LHCN-M2 (cell line): ENCODE measurements at places on chromosomes 12 and 14. TPM values are rescaled to one million over a fixed set of nuclear protein-coding genes. Genes with fewer than 3 reads are reported as not detected.

- DNase-seq, result peak; percentile 18
Observed at GRCh38 chr12:105820429-105821125, 318.2 kb downstream of the NUAK1 start.

DNA sequence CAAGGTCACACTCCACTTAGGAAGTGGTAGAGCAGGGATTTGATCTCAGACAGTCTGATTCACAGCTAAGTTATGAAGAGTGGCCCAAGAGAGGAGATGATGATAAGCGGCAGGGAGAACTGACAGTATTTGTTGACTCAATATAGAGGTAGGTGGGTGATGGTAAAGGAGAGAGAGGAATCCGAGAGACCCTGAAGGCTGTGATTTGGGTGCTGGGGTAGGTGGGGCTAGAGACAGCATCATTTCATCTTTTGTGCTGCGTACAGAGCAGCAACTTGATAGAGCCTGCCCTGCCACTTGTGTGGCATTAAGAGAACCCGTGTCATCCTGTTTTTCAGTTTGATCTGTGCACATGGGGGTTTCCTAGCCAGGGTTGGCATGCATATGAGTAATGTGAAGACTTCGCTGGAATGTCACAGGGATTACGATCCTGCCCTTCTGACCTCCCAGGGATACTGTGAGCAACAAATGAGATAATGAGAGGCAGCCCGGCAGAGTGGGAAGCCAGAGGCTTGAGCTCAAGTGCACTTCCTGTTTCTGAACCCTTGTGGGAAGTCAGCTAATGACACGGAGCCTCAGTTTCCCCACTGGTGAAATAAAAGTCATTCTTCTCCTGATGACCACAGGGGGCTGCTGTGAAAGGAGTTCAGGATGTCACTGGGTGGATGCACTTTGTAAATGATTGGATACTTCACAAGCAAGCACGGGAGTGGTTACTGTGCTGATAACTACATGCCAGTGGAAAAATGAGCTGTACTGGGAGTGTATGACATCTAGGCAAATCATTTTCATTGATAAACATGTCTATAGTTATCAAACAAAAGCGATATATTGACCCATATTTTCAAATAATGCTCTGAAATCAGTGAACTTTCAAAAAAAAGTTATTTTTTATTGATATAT, 59.5 kb upstream of the IGF1 start:
- DNase-seq, result peak; percentile 93

GPR162 gene
- total RNA-seq, result 2.0 TPM in 2 replicates

GLIPR1L1 gene
- total RNA-seq, result not detected in 2 replicates

DNA sequence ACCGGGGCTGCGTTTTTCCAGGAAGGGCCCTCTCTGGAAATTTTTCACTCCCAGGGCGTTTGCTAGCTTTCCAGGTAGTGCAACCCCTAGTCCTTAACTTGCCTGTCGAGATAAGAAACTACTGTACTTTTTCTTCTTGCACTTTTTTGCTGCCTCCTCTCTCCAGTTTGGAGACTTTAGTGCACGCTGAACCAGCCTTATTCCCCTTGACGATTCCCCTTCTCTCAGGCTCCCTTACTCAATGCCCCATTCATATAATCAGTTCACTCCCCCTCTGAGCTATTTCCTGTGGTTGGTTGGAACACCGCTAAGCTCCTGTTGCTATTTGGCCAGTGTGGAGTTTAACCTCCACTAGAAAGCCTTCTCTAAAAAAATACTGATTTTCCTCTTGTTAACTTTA, 682 bp downstream of the CREBL2 start:
- peak; percentile 52 for DNase-seq

GRCh38 chr12:98924-99352, 32.4 kb downstream of the IQSEC3 start:
- no peak for DNase-seq

KCNK10 gene
- total RNA-seq, result not detected in 2 replicates

SLC10A1 gene
- not detected in 2 replicates for total RNA-seq

GRCh38 chr14:61704554-61704953, 9.2 kb downstream of the HIF1A start:
- DNase-seq, result peak; percentile 41

NRXN3 gene
- total RNA-seq, result 0.23 TPM in 1 of 2 replicates, not detected in the other

- DNase-seq, result peak; percentile 96
Observed at GRCh38 chr14:54169254-54169924, 212.8 kb upstream of the BMP4 start.

GRCh38 chr14:65846196-65846868, 433.8 kb downstream of the FUT8 start:
- no peak for DNase-seq

GRCh38 chr14:47763188-47763854, 87.9 kb upstream of the MDGA2 start:
- DNase-seq, result no peak

DNA sequence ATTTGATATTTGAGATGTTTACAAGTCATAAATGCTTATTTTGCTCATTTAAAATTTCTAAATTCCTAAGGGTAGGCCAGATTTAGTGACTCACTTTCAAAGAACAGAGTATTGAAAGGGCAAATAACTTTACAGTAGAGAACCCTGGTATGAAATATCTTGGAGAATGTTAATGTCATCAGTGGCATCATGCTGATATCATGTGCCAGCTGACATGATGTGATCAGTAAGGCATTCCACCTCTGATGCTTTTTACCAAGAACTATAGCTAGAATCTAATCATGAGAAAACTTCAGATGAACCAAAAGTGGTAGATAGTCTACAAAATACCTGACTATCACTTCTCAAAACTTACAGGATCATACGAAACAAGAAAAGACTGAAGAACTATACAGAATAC, 2.9 kb upstream of the FLRT2 start:
- peak; percentile 80 for DNase-seq

FERMT2 gene
- total RNA-seq, result 87.5 and 89.6 TPM in 2 replicates

- no peak for DNase-seq
Observed at GRCh38 chr12:18718462-18718861, 19.4 kb downstream of the PLCZ1 start.

- no peak for DNase-seq
Observed at GRCh38 chr12:19082365-19082911, 47.1 kb upstream of the PLEKHA5 start.

- DNase-seq, result peak; percentile 12
Observed at GRCh38 chr14:65038966-65039365, 52.3 kb downstream of the FNTB start.

DNA sequence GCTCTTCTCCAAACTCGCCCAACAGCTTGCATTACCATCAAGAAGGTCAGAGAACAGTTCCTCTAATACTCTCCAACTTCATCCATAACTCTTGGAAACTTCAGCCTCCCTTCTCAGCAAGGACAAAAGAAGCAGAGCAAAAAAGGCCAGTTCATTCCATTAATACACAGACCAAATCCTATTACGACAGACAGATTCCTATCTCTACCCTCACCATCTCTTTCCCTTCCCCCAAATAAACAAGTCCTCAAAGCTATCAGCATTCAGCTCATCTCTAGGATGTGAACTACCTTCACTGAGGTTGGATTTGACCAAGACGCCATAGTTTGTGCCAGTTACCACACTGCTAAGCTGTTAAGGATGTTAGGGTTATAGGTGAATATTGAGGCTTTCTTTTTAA, 25.2 kb downstream of the SINHCAF start:
- DNase-seq, result no peak

GRCh38 chr12:122984612-122985337, 4.3 kb downstream of the ARL6IP4 start:
- DNase-seq, result no peak

- no peak for DNase-seq
Observed at GRCh38 chr14:51500776-51501175, 150.9 kb upstream of the FRMD6 start.

- DNase-seq, result no peak
Observed at GRCh38 chr12:57823908-57824640, 5.5 kb upstream of the AVIL start.

DNA sequence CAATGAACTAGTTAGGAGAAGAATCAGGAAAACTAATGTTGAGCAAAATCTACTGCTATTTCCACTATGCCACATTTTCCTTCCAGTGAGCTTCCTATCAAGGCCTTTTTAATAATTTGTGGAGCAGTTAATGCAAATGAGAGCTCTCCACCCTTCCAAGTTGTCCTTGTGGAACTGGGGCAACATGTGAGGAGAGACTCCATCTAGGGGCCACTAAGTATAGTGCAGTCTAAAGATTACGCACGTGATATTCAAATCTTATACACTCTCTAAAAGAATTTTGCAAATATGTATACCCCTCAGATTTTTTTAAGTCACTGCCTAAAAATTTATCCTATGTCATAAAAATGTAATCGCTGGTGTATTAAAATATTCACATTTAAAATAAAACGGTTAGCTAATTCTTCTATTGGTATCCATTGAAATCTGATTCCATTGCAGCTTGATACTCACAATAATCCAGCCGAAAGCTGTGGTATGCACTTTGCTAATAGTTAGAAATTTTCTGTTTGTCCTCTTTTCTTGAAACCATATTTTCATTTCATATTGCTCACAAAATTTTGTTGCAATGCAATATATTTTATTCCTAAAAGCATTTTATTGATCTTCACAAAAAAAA, 100.1 kb downstream of the PAH start:
- DNase-seq, result peak; percentile 15

DNA sequence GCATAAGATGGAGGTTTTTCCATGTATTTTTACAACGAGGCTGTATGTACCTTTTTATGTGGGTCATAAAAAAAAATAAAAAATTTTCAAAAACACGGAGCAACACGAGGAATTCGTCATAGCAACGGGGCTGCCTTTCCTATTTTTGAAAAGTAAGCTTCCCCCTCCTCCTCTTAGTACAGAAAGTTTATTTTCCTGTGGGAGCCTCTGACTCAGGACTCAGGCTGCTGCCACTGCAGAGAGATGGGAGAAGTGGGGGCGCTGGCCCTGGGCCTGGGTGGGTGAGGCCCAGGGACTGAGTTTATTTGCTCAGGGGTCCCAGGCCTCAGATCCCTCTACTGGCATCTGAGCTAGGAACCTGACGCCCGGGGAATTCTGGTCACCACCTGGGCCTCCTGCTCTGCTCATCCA, 10.2 kb upstream of the CMKLR1 start:
- peak; percentile 72 for DNase-seq

- DNase-seq, result no peak
Observed at GRCh38 chr12:95300286-95300685, 82.7 kb downstream of the VEZT start.

GRCh38 chr12:48999371-49000131, at the start of gene DDN:
Gene DDN (minus strand): TSS chr12:48999375. CDS start chr12:48999287, 88 bp downstream.
- peak; percentile 67 for DNase-seq

- peak; percentile 99 for DNase-seq
Observed at GRCh38 chr12:10721651-10722501, 1.2 kb downstream of the YBX3 start.

GRCh38 chr12:58757422-58757821, 162.9 kb downstream of the LRIG3 start:
- peak; percentile 96 for DNase-seq

VRTN gene
- total RNA-seq, result not detected in 2 replicates

- DNase-seq, result peak; percentile 82
Observed at GRCh38 chr12:79690638-79691510, at the start of gene PAWR. Gene PAWR (minus strand): TSS chr12:79690964. CDS start chr12:79690244, 720 bp downstream.

- peak; percentile 66 for DNase-seq
Observed at GRCh38 chr14:76236172-76237130, 84.7 kb downstream of the GPATCH2L start.

- no peak for DNase-seq
Observed at GRCh38 chr12:117013726-117014125, 85.5 kb downstream of the TESC start.

GRCh38 chr14:76531085-76531484, 155.1 kb downstream of the ESRRB start:
- no peak for DNase-seq

GRCh38 chr14:29274890-29275596, 508.5 kb downstream of the FOXG1 start:
- peak; percentile 32 for DNase-seq

SDS gene
- total RNA-seq, result not detected in 2 replicates

DNA sequence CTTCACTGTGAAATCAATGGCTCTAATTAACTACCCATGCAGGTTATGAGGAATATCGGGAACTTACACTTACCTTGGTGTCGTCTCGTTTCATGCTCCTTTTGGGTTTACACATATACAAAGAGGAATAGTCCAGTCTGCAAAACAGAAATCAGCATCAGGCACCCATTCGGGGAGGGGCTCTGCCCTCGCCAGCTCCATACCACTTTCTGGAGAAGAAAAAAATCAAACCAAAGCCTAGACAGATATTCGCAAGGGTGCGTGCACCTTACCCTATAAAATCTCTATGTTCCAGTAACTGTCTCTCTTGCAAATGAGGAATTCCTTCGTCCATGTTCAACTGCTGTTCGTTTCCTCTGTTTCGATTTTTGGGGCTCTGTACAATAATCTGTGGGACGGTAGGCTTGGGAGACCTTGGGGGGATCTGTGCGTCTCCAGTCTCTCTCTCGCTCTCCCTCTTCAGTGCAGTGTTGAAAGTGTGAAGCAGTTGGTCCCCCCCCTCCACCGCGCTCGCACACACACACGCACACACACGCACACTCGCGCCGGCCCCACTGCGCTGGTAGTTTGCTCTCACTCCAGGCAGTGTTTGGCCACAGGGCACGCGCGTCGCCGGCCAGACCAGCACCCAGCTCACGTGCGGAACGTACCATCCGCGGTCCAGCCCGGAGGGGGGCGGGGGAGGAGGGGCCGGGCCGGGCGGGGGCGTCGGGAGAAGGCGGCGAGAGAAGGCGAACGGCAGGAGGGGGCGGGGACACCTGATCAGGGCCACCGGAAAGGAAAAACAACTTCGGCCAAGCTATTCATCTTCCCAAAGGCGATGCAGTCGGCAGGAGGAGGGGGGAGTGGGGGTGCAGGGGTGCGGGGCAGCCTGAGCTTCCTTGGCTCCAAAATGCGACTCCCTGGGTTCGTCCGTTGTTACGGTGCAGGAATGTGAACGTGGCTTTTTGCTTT, at the start of gene BHLHE41:
Gene BHLHE41 (minus strand): TSS at position 592 of the 954 bp plus-strand sequence. CDS start 258 bp downstream, at position 334.
- peak; percentile 56 for DNase-seq
